Left colon (tissue), 2 donors: ENCODE measurements at places on chromosomes 4 and X. TPM values are rescaled to one million over a fixed set of nuclear protein-coding genes. Genes with fewer than 3 reads are reported as not detected.

- DNase-seq: peak; percentile 86
Observed at GRCh38 chrX:85379174-85379907, at the start of gene POF1B. POF1B (minus strand) TSS chrX:85379665; CDS start chrX:85379454, 211 bp downstream.

- DNase-seq: no peak
Observed at GRCh38 chr4:48439988-48440387, 43.2 kb upstream of the SLC10A4 start.

GRCh38 chr4:145176641-145177432 is 3.6 kb downstream of the OTUD4 start:
- no peak for DNase-seq

DNA sequence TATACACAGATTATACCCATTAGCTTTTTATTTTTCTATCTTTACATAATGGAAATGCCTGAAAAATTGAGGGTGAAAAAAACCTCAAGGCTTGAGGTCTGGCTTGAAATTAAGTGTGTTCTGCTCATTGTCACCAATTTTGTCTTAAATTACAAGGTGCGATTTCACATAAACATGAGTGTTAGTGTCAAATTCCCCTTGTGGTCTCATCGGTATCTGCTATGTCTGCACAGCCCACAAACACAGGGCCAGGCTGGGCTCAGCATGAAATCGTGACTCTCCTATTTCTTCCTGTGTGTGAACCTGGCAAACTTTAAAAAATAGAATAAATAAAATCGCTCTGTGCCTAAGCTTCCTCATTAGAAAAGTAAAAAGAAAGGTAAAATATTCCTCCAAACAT is 109.1 kb downstream of the CRLF2 start:
- DNase-seq: no peak

DNA sequence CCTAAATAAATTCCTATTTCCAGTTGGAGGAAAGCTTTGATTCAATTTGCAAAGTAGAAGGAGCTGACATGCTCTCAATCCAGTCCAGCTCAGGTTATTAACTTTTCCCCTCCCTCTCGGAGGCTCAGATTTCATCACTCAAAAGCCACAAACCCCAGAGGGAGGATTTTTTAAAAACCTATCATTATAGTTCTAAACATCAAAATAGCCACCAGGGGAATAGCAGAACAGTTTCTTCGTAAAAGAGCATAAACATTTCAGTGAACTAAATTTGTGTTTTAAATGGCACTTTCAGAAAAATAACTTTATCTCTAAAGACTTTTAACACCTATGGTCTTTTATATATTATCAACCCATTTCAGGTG is 8.8 kb downstream of the GPRIN3 start:
- no peak for DNase-seq

- no peak for DNase-seq
Observed at GRCh38 chr4:64911846-64912245, 502.6 kb upstream of the TECRL start.

GRCh38 chr4:26827798-26828197 is 32.8 kb upstream of the STIM2 start:
- DNase-seq: no peak

Gene TBX22
- not detected for total RNA-seq

Gene CTAG2
- total RNA-seq: not detected
